Iris pigment epithelial cell (primary cell): ENCODE measurements at places on chromosomes 3 and 15.

GRCh38 chr15:79923515-79924169 lies 26.8 kb upstream of the MTHFS start:
- peak; percentile 97 for DNase-seq

- DNase-seq = no peak
Observed at GRCh38 chr15:89985111-89985510, 16.0 kb upstream of the ZNF710 start.

DNA sequence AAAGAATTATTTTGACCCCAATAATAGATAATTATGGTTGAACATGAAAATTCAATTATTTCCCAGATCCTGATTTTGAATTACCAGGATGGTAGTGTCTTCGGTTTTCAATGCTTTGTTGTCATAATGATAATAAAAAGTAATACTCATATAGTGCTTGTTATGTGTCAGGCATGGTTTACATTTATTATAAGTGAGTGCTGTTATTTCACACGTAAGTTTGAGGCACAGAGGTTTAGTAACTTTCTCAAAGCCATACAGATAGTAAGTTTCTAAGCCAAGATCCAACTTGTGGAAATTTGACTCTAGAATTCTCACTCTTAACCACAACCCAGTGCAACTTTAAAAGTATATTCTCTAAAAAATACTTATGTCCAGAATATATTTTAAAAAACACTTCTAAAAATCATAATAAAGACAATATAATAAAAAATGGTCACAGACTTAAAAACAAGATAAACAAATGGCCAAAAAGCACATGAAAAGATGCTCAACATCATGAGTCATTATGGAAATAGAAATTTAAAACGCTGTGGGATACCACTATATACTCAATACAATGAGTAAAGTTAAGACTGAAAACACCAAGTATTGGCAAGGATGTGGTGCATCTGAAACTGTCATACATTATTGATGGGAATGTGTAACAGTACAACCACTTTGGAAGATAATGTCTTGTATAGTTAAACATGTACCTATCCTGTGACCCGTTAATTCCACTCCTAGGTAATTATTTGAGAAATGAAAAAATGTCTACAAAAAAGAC lies 45.2 kb downstream of the SPRED1 start:
- peak; percentile 38 for DNase-seq

DNA sequence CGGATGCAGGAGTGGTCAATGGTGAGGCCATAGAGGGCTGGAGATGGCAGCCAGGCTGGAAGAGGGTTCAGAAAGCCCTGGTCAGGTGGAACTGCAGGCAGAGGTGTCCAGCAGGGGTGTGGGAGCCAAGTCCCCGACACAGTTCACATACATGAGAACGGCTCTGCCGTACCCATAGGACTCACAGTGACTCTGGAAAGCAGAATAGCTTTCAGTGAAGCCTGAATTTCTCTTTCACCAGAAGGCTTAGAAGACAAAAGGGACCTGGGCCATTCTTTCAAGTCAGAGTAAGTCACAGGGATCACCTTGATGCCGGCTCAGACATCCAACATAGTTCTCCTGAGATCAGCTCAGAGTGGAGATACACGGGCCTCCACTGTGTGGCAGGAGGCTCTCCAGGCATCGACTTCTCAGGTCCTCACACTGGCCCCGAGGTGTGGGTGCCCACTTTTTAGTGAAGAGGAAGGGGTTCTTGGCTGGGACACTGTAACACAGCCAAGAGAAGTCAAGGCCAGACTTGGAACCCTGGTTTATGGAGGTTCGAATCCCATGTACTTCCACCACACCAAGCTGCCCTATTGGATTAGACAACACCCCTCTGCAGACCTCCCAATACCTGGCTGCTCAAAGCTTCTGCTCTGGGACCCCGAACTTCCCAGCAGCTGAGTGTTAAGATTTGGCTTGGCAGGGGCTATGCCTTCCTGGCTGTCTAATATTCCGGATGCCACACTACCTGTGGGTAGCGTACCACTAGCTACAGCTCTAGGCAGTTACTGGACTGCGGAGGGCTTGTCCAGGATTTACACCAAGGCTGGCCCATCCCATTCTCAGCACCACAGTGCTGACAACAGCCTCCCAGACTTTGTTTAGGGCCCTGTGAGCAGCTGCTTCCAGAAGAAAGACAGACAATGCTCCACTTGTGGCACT lies 40.4 kb upstream of the RAB6B start:
- DNase-seq = no peak

DNA sequence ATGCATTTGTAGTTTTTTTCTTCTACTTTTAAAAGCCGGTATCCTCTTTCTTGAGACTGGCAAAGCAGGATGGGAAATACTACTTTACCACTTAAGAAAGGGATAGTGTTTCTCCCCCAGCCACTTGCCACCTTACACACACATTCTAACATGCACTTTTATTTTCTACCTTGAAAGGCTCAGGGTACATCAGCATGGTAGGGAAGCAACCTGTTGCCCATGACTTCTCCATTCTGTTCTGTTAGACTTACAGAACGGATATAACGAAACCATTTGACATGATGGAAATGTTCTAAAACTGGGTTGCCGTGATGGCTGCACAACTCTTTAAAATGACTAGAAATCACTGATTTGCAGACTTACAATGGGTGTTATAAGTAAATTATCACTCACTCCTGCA lies 405.5 kb downstream of the SHQ1 start:
- no peak for DNase-seq

DNA sequence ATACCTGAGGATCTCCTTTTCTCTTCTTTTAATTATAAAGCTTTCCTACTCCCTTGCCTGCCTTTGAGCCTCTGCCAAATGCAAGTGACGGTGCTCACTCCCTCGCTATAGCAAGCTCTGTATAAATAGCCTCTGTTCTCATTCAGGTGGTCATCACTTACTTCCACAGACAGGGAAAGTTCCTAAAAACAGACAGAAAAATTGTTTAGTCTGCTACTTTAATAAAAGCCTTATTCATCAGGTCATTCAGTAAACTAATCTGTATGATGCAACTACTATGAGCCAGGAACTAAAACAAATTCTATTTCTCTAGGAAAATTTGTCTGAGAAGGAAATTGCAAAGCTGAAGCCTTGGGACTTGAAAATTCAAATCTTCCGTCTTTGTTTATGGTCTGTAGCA lies 10.2 kb upstream of the DLG1 start:
- peak; percentile 91 for DNase-seq

DNA sequence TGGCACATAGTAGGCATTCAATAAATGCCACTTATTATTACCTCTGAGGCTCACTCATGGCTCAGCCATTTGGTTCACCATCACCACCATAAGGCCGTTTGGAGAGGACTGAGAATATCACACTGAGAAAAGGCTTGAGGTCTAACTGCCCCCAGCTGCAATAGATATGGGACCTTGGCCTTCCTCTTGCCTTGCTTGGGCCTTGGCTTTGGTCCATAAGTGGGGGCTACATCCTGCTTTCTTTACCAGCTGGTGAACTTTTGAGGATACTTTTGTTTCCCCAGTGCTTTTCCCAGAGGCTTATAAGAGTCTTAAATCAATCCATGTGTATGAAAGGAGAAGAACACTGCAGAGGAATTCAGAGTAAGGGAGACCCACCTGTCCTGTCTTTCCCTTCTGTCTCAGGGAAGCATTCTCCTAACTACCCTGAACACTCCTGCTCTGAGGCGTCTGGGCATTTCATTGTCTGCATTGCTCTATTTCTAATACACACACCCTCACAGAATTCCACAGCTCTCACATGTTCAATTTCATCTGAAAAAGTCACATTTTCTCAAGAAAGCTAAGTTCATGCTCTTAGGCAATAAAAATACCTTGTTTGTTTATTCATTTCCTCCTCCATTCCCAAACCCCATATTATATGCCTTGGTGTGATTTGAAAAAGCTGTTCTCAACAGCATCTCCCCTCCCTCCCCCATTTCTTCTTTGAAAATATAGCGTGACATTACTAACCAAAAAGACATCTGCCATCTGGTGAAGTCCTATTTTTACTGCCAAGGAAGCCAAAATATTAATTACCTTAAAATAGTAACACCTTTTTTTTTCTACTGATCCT lies 22.5 kb upstream of the KCNMB2 start:
- DNase-seq = peak; percentile 19
